ENCODE measurements at places on chromosomes 16 and 17.

DNA sequence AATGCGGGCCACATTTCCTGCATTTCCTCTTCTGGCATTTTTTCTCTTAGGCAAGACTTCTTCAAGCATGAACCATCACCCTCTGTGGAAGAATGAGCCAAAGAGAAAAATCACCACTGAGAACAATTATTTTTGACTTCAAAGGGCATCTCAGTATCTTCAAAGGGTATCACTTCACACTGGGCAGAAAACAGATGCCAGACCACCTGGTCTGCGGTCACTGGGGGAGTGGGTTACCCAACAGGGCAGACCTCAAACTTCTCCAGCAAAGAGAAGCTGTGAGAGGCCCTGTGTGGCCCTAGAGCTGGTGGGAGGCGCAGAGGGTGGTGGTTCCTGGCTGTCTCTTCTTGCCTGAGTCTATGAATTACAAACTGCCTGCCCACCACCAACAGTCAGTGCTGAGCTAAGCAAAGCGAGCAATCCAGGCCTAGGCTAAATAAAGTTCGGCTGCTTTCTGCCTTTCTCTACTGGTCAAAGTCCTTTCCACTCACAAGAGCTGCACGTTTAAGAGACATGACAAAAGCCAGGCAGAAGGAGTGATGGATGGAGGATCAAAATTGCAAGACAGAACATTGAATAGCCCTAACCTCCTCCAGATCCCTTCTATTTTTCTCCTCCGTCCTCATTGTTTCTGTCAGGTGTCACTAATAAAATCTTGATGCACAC lies 602.7 kb upstream of the CDH5 start:
- DNase-seq: no peak

- DNase-seq: no peak
These were observed 77.3 kb downstream of the USP22 start for GRCh38 chr17:20965492-20965891.

- no peak for DNase-seq
These were observed 4.5 kb downstream of the BCKDK start for GRCh38 chr16:31112711-31113110.

- DNase-seq: no peak
These were observed 2.1 kb downstream of the RPL23 start for GRCh38 chr17:38851434-38851833.

DNA sequence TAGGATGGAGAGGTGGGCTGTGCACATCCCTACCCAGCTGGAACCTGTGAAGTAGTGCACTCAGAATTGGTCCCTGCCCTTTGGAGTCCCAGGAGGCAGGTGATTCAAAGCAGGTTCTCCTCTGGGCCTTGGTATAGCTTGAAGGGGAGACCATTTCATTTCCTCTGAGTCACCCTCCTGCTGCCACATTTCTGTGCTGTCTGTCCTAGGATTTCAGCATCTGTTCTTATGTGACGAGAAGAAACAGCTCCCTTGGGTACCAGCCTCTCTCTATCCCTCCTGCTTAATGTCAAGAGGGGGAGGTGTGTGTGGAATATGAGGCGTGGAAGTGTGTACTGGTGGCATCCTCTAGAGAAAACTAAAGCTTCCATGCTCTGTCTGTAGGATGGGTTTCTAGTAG lies 5.0 kb upstream of the NFE2L1 start:
- DNase-seq: no peak

DNA sequence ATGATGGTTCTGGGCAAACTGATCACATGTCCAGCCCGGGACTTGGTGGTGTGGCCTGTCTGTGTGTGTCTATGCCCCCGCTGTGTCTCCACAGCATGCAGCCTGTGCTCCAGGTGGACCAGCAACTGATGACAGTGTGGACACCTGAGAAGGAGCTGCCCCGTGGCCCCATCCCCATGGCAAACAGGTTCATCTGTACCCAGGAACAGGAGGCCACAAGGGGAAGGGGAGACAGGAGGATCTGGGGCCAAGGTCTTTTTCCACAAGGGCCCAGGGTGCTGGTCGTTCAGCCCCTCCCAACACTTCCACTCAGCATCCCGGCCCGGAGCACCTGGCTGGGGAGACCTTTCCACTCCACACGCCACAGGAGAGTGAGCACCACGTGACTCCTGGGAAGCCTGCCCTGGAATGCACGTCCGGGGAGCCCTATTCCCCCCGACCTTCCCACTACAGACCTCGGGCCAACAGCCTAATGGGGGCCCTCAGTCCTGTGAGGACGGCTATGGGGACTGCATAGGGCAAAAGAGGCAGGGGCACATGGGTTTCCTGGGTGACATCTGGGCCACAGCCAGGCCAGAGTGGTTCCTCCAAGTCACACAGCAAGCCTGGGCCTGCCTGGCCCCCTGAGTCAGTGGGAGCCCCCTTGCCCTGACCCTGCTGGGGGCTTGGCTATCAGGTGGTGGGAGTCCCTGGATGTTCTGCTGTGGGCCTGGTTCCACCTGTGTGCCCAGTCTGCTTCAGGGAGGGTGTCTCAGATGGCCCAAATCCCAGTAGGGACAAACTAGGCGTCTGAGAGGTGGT lies 20.8 kb upstream of the NXPH3 start:
- no peak for DNase-seq

GRCh38 chr17:7204336-7204735 lies 15.3 kb downstream of the DLG4 start:
- DNase-seq: no peak

GRCh38 chr16:70743791-70744190 lies 57.2 kb downstream of the VAC14 start:
- no peak for DNase-seq

- DNase-seq: no peak
These were observed 7.1 kb upstream of the RHBDL3 start for GRCh38 chr17:32258383-32259140.

GRCh38 chr17:38330941-38331411 lies 12.8 kb downstream of the GPR179 start:
- DNase-seq: no peak

- peak; percentile 53 for DNase-seq
These were observed 11.9 kb upstream of the AURKB start for GRCh38 chr17:8222380-8222629.

- no peak for DNase-seq
These were observed 10.1 kb downstream of the SLC7A6 start for GRCh38 chr16:68274441-68274840.

DNA sequence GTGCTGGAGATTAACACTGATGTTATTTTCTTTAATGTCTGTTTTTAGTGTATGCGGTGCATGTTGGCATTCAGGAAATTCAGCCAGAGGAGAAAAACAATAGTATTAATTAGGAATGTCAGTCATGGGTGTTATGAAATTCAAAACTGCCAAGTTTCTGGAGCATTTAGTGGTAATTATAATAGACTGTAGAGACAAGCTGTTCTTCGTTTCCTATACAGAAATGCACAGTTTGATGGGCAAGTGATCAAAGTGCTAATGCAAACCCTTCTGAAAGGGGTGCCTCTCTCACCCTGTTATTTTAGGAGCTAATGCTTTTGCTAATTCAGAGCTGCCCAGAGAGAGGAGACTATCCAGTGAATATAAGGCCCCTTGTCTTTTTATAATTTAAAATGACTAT lies 573.8 kb upstream of the EEF2KMT start:
- DNase-seq: no peak

GRCh38 chr17:353213-353837 lies 718 bp upstream of the RPH3AL start:
- peak; percentile 68 for DNase-seq

- no peak for DNase-seq
These were observed 11.8 kb upstream of the TMEM220 start for GRCh38 chr17:10741416-10742135.

- DNase-seq: no peak
These were observed 81.4 kb upstream of the FOXF1 start for GRCh38 chr16:86428729-86429517.

GRCh38 chr17:68452724-68453290 lies 4.5 kb downstream of the WIPI1 start:
- DNase-seq: no peak

GRCh38 chr16:79449067-79449769 lies 151.3 kb downstream of the MAF start:
- no peak for DNase-seq

GRCh38 chr16:65121870-65122723 lies at the start of gene CDH11:
Gene CDH11, minus strand, starts transcription at chr16:65122063. Its CDS starts 117,194 bp downstream, at chr16:65004869.
- no peak for DNase-seq

GRCh38 chr16:48559462-48560211 lies 50.3 kb downstream of the N4BP1 start:
- no peak for DNase-seq

DNA sequence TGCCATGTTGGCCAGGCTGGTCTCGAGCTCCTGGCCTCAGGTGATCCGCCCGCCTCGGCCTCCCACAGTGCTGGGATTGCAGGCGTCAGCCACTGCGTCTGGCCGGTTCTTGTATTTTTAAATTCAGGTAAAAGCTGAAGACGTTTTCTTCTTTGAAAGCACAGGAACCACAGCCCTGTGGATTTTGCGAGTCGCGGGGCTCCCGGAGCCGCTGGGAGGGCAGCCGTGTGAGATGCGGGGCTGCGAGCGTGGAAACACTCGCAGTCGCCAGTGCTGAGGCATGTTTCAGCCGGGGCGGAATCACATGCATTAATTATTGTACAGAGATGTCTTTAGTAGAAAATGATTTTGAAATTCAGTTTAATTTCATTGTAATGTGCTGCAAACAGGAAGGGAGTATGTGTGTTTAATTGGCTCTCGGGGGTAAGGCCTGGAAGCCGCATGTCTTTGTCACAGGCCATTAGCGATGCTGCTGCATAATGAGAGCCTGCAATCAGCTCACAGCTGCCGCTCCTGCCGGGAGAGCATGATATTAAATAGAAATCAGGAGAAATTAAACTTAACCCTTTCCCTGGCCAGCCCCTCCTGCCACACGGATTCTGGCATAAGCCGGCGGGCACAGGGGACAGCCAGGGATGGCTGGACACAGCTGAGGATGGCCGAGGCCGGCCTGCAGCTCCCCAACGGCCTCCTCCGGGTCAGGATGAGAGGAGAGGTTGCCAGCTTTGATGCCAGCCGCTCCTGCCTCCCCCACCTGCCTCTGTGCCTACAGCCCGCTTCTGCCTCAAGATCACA lies 35.4 kb upstream of the CDH15 start:
- peak; percentile 57 for DNase-seq

DNA sequence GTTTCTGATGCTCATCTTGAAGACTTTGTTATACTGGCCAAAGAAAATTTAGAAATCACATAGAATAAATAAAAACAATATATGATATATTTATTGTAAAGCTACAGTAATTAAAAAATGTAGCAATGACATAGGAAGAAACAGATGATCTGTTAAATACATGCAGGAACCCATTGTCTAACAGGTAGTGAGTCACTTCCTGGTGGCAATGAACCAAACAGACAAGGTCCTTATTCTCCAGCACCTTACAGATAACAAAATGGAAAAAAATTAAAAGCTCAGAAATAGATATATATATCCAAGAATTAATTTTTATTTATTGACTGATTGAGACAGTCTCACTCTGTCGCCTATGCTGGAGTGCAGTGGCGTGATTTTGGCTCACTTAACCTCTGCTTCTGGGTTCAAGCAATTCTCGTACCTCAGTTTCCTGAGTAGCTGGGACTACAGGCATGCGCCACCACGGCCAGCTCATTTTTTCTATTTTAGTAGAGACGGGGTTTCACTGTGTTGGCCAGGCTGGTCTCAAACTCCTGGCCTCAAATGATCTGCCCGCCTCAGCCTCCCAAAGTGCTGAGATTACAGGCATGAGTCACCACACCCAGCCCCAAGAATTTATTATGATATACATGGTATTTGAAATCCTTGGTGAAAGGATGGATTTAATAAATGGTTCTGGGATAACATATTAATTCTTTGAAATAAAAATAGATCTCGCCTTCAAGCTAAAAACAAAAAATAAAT lies 7.5 kb downstream of the NETO2 start:
- no peak for DNase-seq

GRCh38 chr17:81159611-81160265 lies 5.6 kb upstream of the PVALEF start:
- DNase-seq: no peak

- no peak for DNase-seq
These were observed 50.8 kb upstream of the ENDOV start for GRCh38 chr17:80364091-80364691.

DNA sequence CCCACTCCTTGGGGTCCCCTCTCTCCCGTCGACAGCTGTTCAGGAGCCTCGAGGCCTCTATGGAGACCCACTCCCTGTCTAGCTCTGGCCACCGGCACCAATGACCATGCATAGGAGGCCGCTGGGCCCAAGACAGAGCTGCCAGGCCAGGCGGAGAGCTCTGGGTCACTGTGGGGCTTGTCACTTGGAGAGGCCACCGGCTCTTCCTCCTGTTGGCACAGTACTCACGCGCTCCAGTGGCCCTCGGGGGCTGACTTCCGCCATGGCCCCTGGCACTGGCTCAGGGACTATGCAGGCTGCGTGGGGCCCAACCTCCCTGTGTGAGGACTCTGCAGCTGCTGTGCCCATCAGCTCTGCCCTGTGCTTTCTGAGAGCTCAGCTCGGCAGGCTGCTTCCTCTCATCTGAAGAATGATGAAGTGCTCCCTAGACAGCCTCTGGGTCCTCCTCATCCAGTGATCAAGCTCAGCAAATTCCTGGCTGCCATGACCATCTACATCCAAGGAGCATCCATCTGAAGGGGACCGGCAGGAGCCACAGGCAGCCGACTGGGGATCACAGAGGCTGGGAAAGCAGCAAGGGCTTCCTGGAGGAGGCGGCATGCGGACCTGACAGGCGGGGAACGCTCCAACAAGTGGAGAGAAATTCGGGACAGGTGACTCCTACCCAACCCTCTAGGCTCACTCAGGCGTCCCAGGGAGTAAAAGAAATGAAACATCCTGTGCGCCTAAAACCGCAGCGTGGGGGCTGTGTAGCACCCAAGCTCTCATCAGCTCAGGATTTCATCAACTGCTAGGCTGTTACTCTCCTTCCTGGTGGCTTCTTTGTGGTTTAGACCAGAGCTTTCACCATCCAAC lies 16.8 kb downstream of the GALNS start:
- DNase-seq: no peak

GRCh38 chr16:67283039-67283825 lies 3.9 kb downstream of the PLEKHG4 start:
- no peak for DNase-seq

DNA sequence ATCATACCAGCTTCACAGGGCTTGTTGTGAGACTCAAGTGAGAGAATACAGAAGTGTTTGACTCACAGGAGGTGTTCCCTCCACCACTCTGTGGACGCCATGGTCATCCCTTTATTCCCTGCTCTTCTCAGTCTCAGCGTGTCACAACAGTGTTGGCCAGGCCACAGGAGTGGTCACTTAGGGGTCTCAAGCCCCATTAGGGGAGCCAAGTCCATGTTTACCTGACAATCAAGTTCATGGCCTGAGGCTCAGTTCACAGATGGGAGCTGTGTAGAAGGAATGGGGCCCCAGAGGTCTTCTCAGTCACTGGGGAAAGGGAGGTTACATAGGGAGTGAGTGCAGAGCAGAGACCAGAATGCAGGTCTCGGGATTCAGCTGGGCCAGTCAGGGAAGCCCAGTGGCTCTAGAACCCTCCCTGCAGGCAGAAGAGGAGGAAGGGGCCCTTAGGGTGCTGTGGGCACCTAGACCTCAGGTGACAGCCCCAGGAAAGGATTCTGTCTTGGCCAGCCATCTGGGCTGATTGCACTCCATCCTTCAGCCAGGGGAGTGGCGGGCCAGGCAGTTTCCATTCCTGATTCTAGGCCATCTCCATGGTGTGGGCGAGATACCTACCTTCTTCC lies 9.5 kb upstream of the CENPT start:
- DNase-seq: no peak

GRCh38 chr16:30485818-30486436 lies 13.4 kb downstream of the ITGAL start:
- no peak for DNase-seq

Measured in NCI-H1436 treated with DMSO at 0.1 percent for 48 hours (cell line).